ENCODE measurements at places on chromosomes 7 and 10. TPM values are rescaled to one million over a fixed set of nuclear protein-coding genes. Genes with fewer than 3 reads are reported as not detected.

GRCh38 chr10:26474026-26474425, 35.9 kb downstream of the APBB1IP start:
- peak; percentile 90 for DNase-seq

DNA sequence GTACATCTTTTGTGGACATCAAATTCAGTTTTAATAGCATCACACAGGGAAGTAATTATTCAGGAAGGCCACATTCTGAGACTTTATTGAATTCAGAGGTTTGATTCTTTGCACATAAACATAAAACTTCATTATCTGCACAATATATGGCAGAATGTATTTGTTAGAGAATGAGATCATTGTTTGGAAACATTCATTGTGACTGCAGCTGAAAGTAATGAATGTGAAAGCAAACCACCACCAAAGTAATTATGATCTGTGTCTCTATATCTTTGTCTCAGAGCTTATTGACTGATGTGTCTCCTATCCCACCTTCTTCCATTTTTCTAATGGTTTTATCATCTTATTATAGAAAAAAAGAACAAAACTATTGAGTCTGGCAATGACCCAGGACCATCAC, 340.9 kb upstream of the PCDH15 start:
- DNase-seq: no peak

The RPEL1 gene
- 0.10 TPM for total RNA-seq

The SPDYE5 gene
- total RNA-seq: not detected

The KIAA1217 gene
- 8.2 TPM for total RNA-seq

DNA sequence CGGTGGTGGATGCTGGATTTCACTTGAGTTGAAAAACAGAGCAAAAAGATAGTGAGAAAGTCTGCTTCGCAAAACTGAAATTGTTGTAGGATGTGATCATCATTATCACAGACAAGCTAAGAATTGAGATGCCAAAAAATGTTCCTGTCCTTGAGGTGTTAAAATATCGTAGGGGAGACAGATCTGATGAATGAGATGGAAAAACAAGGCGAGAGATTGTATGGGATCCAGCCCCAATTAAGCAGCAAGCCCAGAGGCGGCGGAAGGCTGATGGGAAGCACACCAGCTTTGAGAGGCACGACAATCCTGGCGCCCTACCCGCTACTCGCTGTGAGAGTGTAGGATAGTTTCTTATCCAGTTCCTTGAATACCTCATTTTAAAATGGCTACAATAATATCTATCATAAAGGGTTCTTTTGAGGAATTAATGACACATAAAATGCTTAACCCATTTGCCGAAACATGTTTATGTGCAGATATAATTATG, 131.1 kb upstream of the PTN start:
- DNase-seq: peak; percentile 40

The DOCK1 gene
- total RNA-seq: 17.4 TPM

DNA sequence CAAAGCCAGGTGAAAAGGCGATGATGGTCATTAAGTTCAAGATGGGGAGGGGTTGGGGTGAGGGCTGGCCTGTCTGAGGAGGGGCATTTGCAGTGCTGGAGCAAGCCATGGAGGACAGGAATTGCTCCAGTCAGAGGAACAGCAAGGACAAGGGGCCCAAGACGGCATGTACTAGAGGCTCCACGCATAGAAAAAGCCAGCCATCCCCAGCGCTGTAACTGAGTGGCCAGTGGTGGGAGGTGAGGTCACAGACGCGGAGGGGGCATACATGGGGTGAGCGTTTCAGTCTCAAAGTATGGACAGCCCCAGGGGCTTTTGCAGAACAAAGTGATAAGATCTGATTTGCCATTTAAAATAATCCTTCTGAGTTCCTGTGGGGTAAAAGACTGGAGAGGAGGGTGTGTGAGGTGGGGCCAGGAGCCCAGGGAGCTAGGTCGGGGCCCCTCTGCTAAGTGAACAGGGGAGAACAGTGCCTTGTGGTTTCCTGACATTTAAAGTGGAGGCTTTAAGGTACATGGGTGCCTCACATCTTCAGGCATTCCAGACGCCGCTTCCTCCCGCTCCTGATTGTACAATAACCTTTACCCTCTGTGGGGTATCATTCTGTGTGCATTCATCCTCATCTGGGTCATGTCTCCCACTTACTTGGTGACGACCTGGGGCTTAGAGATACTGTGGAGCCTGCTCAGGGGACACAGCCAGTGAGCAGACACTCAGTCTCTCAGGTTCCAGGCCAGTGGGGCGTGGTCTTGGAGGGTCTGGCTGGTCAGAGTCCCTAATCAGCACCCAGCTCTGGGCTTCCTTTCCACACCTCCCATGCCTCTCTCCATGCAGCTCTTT, 105.6 kb upstream of the GPR26 start:
- DNase-seq: no peak

GRCh38 chr10:71972746-71973695, 8.8 kb downstream of the CHST3 start:
- DNase-seq: no peak

DNA sequence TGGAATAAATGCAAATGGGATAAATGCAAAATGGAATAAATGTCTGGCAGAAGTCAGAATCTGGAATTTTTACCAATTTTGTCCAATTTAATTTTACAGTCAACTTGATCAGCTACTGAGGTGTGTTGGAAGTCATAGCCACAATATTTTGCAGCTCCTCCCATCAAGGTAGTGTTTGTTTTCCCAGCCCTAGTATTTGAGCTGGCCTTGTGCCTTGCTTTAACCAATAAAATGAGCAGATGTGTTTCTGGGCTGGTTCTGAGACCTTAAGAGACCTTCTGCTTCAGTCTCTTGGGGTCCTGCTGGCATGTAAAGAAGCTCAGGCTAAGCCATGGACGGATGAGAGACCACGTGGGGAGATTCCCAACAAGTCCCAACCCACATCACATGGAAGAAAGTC, 42.7 kb upstream of the RSBN1L start:
- DNase-seq: no peak

The FZD1 gene
- 10.1 TPM for total RNA-seq

GRCh38 chr7:128681794-128682537, 9.9 kb downstream of the GARIN1A start:
- DNase-seq: no peak

GRCh38 chr7:26398427-26398755, 106.7 kb downstream of the SNX10 start:
- peak; percentile 78 for DNase-seq

The AKR1D1 gene
- total RNA-seq: not detected

DNA sequence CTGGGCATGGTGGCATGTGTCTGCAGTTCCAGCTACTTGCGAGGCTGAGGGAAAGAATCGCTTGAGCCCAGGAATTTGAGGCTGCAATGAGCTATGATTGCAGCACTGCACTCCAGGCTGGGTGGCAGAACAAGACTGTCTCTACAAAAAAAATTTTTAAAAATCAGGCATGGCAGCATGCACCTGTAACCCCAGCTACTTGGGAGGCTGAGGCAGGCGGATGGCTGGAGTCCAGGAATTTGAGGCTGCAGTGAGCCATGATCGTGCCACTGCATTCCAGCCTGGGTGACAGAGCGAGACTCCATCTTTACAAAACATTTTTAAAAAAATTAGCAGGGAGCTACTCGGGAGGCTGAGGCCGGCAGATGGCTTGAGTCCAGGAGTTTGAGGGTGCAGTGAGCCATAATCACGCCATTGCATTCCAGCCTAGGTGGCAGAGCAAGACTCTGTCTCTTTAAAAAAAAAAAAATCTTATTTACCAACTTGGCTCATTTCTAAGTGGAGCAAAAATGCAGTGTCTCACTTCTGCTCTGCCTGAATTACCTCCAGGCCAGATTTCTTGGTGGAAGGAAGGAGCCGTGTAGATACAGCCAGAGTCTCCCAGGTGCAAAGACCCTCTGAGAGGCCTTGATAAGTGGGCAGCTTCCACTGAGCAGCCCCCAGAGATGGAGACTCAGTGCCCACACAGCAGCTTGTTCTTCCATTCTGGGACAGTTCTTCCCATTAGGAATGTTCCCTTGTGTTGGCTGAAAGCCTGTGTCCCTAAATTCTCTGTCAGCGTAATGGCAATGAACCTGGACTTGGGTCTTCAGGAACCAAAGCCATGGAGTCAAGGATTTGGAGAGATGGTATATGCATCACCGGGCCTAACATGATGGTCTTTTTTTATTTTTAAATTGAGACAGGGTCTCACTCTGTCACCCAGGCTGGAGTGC, 30.0 kb downstream of the GTF2IRD1 start:
- DNase-seq: peak; percentile 77

DNA sequence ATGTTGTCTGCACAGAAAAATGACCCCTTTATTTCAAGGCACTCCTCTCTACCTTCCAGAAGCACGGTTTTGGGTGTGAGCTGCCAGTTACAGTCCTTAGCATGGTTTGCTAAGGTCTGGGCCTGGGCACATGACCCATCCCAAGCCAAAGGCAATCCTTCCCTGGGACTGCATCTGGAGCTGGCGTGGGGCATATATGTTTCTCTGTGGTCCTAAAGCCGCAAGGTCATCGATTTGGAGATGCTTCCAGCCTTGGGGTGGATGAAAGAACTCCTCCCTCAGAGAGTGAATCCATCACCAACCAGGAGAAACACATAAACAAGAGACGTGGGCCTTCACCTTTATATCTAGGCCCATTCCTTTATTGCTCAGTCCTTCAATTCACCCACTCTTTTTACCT, 50.1 kb upstream of the IGFBP3 start:
- no peak for DNase-seq

The IL15RA gene
- 18.5 TPM for total RNA-seq

The SKIDA1 gene
- 0.48 TPM for total RNA-seq

DNA sequence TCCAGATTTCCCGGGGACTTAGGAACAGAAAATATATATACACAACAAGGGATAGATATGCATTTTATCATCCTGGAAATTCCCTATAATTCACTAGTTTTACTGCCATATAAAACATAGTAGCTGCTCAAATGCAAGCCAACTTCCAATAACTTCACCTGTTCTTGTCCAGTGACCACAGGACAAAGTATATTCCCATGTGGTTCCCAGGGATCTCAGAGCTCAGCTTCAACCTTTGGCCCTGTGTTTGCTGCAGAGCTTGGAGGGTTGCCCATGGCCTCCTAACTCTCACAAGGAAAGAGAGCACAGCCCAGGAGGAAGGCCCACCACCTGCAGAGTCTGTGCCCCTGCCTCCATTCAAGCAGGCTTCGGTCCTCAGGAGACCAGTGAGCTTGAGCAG, 4.5 kb upstream of the DRGX start:
- DNase-seq: no peak

- no peak for DNase-seq
Observed at GRCh38 chr10:120349069-120349468, 108.0 kb upstream of the PLPP4 start.

DNA sequence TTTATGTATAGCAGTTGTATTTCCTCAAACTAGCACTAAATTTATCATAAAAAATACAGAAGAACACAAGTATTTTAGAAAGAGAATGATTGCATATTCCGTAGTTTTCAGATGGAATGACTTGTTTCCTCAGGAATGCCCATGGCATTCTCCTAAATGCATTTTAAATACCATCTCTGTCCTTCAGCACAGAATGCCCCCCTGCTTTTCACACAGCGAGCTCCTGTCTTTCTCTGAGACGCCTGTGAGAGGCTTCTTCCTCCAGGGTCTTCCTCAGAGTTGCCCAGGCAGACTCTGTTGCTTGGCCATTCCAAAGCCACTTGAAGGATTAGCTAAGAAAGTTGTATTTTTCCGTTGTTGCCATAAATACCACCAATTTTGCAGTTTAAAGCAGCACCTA, 10.1 kb downstream of the LANCL2 start:
- no peak for DNase-seq

The LRRC18 gene
- total RNA-seq: not detected

DNA sequence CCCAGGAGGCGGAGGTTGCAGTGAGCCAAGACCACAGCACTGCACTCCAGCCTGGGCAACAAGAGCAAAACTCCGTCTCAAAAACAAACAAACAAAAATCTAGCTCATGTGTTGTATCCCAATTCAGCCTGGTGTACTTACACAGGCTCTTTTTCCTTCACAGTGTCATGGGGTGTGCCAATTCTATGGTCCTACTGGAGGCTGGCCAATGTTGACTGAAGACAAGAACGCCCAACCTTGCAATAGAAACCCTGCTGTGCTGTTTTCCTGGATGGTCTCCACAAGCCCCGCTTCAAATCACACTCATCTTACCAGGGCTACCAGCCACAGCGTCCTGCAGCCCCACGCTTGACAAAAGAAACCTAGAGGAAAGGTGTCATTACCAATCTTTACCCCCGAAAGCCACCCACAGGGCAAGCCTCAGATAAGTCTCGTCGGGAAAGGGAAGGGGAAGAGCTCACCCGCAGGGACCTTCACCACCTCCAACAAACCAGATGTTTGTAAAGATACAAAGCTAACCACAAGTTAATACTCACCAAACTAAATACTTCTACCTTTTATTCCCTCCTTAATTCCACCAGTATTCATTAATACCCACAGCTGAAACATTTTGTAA, 64.8 kb downstream of the TNS3 start:
- DNase-seq: no peak

The AASS gene
- total RNA-seq: 21.1 TPM

GRCh38 chr10:29692121-29692539, 57.4 kb upstream of the SVIL start:
- DNase-seq: no peak

DNA sequence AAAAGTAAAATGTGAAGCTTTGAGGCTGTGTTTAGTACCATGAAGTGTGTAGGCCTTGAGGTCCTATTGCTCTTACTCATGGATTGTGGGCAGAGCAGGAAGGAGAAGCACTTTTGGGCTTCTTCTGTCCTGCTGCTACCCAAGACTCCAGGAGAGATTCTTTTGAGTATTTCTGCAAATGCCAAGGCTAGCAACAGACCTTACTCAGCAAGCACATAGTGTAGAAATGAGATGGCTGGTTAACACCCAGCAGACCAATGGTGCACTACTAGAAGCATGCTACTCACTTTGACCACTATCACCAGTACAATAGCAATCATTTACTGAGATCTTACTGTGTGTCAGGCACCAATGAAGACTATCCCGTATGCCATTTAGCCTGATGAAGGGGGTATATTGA, 3.2 kb downstream of the PLPP4 start:
- DNase-seq: peak; percentile 43

DNA sequence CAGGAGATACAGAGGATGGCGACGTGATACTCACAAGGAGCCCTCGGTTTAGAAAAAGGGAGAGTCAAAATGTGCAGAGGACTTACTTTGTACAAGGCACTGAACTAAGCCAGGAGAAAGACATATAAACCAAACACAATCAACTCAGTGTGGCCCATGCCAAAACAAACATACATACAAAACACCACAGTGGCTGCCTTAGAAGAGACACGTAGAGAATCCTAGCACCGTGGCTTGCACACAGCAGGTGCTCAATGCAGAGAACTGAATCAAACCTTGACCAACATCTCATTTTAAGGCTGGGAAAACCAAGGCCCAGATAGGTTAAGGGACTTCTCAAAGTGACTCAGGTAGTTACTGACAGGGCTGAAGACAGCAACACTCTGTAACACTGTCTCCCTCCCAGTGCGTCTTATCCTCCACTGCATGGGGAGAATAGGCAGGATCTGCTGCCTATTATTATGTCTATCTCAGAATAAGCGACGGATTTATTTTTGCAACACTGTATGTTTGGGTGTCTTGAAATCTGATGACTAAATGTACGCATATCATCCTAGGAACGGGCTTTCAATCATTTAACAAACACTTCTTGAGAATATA, 11.0 kb downstream of the SORBS1 start:
- DNase-seq: no peak

The NKX1-2 gene
- not detected for total RNA-seq

Measured in RPMI7951 (cell line).